ENCODE measurements at places on chromosomes 7 and 10.

- no peak for DNase-seq
Observed at GRCh38 chr10:70404787-70405036, 767 bp downstream of the EIF4EBP2 start.

- DNase-seq: no peak
Observed at GRCh38 chr7:17631061-17631460, 309.2 kb downstream of the SNX13 start.

- DNase-seq: no peak
Observed at GRCh38 chr7:75980430-75981202, 13.8 kb downstream of the TMEM120A start.

DNA sequence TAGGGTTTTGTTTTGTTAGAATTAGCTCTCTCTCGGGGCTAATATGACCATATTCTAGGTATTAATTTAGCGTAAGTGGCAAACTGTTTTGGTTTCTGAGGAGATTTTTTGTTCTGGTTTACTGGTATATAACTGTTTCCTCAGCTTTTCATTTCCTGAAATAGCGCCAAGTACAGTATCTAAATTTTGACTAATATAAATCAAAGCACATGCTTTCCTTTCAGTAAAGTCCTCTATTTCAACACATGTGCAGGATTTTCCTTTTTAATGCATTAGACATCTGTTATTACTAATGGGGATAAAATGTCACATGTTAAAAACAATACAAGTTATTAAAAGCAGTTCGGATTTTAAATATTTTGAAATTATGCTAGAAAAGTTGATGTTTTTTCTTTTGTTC lies 11.3 kb downstream of the FERD3L start:
- no peak for DNase-seq

- no peak for DNase-seq
Observed at GRCh38 chr7:139908792-139909191, 79.7 kb downstream of the TBXAS1 start.

GRCh38 chr10:42970451-42971250 lies 106.2 kb upstream of the RET start:
- no peak for DNase-seq

Measured in stimulated activated CD4-positive, alpha-beta T cell treated with anti-CD3 and anti-CD28 coated beads, Interleukin-15, amount 100 ng/mL, for 1 hour (primary cell).